Epithelial cell of alveolus of lung (primary cell): ENCODE measurements at places on chromosomes 2 and 18. TPM values are rescaled to one million over a fixed set of nuclear protein-coding genes. Genes with fewer than 3 reads are reported as not detected.

Gene ERBB4
- total RNA-seq = under 0.01 TPM in 1 of 2 replicates, not detected in the other

Gene TEKT4
- total RNA-seq = not detected in 2 replicates

Gene THSD7B
- 0.13 TPM in 1 of 2 replicates, not detected in the other for total RNA-seq

Gene IER3IP1
- 20.1 and 20.4 TPM in 2 replicates for total RNA-seq

Gene BOLL
- total RNA-seq = 0.08 TPM in 1 of 2 replicates, not detected in the other

Gene TTC39C
- total RNA-seq = 15.6 and 28.9 TPM in 2 replicates
